ENCODE measurements at places on chromosomes 7 and 10.

DNA sequence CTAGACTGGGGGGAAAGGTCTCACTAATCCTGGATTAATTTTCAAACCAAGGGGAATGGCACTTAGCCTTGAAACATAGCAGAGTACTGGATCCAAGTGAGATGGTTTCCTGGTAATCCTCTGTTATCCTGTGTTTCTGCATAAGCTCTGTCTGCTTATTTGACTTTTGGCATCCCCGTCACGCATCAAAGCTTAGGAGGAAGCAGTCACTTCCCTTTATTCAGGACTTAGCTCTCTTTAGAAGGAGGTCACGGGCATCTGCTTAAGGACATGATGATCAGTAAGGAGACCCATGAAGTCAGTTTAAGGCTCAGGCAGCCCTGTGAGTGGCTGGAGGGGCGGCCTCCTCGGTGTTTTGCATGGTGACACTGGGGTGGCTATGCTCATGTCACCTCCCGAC lies 30.0 kb downstream of the TSPAN15 start:
- DNase-seq, result no peak

DNA sequence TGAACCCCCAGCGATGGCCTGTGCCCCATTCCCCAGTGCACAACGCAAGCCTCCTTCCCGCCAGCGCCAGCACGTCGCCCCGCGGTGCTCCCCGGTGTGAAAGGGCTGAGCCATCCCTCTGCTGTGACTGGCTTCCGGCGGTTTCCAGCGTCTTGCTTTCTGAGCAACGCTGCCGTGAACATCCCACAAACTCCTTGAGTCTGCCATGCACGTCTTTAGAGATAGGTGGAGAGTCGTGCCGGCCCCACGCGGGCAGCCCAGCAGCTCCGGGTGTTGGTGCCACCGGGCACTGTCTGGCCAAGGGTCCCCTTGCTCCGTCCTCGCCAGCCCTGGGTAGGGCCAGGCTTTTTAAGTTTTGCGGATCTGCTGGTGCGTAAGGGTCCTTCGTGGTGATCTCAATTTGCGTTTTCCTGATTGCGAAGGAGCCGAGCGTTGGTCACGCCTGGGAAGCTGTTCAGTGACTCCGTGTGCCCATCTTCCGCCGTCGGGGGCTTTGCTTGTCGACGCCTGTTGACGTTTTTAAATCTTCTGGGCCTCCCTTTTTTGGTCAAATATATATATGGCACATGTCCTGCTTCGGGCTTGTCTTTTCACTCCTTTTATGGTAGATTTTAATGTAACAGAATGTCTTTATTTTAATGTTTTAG lies 70.6 kb downstream of the FOXL3 start:
- DNase-seq, result no peak

GRCh38 chr10:85612378-85612775 lies 754.2 kb downstream of the GRID1 start:
- peak; percentile 15 for DNase-seq

- DNase-seq, result no peak
Measured at GRCh38 chr7:124857672-124858235, 71.9 kb downstream of the POT1 start.

DNA sequence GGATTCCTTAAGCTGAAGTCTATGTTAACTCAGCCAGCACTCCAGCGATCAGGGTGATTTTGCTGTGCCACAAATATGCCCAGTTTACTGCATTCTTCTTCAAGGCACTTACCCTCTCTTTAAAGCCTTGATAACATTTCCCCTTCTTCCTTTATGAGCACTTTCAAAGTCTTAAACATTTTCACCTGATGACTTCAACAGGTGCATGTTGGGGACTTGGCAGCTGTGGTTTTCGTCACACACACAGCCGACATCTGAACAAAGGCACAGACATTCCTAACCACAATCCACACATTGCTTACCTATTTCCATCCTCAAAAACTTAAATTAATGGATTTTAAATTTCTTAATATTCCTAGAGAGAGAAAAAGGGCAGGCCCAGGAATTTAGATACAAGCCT lies 331.5 kb downstream of the CRPPA start:
- DNase-seq, result no peak

- DNase-seq, result no peak
Measured at GRCh38 chr7:73909051-73909941, 48.3 kb downstream of the TMEM270 start.
